ENCODE measurements at places on chromosomes 1 and 21. TPM values are rescaled to one million over a fixed set of nuclear protein-coding genes. Genes with fewer than 3 reads are reported as not detected.

DNA sequence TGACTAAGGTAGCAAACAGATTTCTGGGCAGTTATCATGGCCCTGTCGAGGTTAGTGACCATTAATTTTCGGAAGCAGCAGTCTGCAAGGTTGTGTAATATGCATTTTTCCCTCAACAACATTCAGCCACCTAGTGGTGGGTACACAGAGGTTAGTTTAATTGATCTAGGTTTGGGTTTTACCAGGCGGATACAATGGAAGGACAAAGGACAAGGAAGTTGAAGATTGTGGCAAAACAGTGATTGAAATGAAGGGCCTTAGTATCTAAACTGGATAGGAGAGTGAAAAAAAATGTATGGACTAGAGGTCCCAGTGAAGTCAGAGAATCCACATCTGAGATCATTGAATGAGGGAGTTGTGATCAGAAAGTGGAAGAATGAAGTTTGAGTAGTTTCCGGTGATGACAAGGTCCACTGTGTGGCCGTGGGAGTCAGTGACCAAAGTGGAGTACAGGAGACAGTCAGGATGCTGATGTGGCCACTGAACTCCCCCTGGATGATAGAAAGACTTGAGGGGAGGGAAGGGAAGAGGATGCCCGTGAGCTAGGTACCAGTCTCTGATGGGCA lies 2.8 kb downstream of the ARMH1 start:
- H3K4me3 ChIP-seq = no peak overlapping the region
- H3K27ac ChIP-seq = no peak overlapping the region

- H3K27ac ChIP-seq = no peak overlapping the region
- no peak for DNase-seq
- no peaks in the 10 kb centered on the region for H3K27me3 ChIP-seq
- H3K4me1 ChIP-seq = peaks cover 5% of the 10 kb centered on the region
These were observed 154.8 kb upstream of the DAB1 start for GRCh38 chr1:57578680-57579079.

DNA sequence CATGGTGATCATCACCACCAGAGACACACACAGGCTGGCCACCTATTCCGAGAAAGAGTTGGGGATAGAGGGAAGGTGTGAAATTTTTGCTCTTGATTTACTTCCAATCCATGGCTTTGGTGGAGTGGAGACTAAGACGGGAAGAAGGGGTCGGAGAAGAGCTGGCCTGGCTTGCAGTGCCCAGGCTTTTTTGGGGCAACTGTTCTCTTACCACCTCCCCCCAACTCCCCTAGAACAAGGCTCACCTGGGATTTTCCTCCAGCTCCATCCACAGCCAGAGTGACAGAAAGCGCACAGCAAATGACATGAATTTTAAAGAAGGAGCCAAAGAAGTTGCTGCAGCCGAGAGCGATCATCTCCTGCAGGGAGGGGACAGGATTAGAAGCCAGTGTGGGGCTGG lies 16.0 kb downstream of the SLC26A9 start:
- no peaks in the 10 kb centered on the region for H3K27me3 ChIP-seq
- no peaks in the 10 kb centered on the region for H3K36me3 ChIP-seq
- no peak overlapping the region for H3K4me3 ChIP-seq

GRCh38 chr1:15433471-15433870 lies 4.8 kb upstream of the CTRC start:
- H3K27me3 ChIP-seq = no peaks in the 10 kb centered on the region
- H3K27ac ChIP-seq = no peak overlapping the region
- H3K4me3 ChIP-seq = no peak overlapping the region
- no peaks in the 10 kb centered on the region for H3K36me3 ChIP-seq
- DNase-seq = no peak
- H3K4me1 ChIP-seq = no peaks in the 10 kb centered on the region

DNA sequence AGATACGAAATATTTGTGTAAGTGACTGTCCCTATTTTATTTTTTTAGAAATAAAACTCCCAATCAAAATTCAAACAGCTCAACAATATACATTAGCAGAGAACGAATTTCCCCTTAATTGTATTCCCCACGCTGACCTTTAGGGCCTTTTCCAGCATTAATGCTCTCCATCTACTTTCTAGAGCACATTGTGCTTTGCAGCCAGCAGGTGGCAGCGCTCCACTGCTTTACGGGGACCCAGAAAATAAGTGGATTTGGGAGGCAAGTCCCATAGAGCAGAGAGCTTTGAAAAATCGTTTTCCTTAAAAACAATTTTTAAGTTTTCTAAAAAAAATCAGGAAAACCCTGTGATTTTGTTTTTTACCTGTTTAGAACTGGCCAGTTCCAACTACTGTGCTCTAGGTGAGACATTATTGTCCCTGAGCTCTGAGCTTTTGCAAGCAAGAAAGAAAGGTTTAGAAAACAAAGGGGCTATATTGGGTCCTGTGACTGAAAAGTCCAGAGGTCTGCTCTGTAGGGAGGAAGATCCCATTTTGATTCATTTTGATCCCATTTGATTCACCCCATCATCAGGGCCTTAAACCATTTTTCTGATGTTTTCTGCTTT lies 144.4 kb upstream of the ZNF644 start:
- H3K4me1 ChIP-seq = peaks cover 4% of the 10 kb centered on the region
- H3K27me3 ChIP-seq = no peaks in the 10 kb centered on the region
- no peaks in the 10 kb centered on the region for H3K36me3 ChIP-seq
- H3K27ac ChIP-seq = no peak overlapping the region

DNA sequence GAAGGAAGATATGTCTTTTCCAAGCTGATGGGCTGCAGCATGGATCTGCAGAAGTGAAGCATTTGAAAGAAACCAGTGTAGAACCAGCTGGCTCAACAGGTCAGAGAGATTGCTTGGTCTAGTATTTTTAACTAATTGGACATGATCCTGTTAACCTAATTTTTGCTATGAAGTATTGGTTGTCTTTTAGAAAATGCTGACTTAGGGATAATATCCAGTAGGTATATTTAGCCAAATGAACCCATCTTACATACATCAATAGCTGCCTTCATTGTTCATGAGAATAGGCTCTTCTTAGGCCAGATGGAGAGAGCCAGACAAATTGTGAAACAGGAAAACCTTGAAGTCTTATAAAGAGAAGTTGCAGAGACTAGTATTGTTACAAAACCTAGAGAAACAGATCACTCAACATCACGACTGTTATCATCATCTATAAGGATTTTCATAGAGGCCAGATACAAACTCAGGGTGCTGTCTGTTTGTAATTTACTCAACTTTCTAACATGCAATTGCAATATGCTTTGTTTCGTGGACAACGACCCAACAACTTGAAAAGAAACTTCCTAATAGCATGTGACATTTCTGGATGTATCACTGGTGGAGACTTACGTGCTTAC lies 148.2 kb downstream of the DISC1 start:
- no peaks in the 10 kb centered on the region for H3K36me3 ChIP-seq
- no peak for DNase-seq
- no peak overlapping the region for H3K27ac ChIP-seq
- H3K4me1 ChIP-seq = no peaks in the 10 kb centered on the region

DNA sequence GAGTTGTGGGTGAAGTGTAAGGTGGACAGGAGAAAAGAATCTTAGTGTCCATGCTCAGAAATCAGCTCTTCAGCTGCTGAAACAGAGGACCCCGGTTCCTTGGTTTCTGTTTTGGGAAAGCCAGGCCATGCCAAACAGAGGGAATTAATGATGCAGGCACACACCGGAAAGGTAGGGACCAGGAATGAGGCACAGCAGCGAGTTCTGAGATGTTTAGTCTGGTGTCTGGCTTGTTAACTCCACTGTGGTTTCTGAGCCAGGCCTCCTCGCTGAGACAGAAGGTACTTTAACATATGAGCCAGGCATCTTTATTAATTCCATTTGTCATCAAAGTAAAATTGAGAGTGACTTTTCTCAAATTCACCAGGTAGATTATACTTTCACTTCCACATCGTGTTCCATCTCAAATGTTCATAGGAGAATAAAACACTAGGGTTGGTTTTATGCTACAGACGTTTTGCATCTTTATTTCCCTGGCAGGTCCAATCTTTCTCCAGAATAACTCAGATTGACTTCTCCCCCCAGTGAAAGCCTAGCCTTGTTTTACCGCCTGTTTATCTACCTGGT lies 23.5 kb downstream of the LRRC8D start:
- H3K4me3 ChIP-seq = peak overlapping the region; percentile 57
- peaks cover 36% of the 10 kb centered on the region for H3K4me1 ChIP-seq
- peak overlapping the region; percentile 49 for H3K27ac ChIP-seq
- H3K36me3 ChIP-seq = peaks cover 33% of the 10 kb centered on the region
- DNase-seq = no peak

DNA sequence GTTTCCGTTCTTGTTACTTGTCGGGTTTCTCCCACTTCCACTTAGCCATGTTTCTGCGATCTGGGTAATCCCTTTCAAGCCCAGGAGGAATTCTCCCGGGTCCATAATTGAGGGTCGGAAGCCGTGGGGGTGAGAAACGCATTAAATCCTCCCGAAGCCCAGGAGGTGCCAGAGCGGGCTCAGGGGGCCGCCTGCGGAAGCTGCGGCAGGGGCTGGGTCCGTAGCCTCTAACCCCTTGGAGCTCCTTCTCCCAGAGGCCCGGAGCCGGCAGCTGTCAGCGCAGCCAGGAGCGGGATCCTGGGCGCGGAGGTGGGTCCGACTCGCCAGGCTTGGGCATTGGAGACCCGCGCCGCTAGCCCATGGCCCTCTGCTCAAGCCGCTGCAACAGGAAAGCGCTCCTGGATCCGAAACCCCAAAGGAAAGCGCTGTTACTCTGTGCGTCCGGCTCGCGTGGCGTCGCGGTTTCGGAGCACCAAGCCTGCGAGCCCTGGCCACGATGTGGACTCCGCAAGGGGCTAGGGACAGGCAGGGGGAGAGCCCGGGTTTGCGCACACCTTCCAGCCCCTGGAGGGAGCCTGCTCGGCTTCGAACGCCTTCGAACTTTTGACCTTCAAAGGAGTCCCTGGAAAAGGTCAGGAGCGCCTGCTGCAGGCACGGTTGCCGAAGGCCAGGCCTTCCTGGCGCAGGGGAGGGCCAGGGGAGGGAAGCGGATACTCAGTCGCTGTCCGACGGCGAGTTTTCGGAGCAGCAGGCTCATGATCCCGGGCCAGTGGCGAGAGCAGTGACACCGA lies 1.7 kb upstream of the SIM2 start:
- H3K27me3 ChIP-seq = peaks cover 6% of the 10 kb centered on the region
- H3K36me3 ChIP-seq = peaks cover 16% of the 10 kb centered on the region
- peak overlapping the region; percentile 97 for H3K4me3 ChIP-seq
- H3K4me1 ChIP-seq = peaks cover 4% of the 10 kb centered on the region

DNA sequence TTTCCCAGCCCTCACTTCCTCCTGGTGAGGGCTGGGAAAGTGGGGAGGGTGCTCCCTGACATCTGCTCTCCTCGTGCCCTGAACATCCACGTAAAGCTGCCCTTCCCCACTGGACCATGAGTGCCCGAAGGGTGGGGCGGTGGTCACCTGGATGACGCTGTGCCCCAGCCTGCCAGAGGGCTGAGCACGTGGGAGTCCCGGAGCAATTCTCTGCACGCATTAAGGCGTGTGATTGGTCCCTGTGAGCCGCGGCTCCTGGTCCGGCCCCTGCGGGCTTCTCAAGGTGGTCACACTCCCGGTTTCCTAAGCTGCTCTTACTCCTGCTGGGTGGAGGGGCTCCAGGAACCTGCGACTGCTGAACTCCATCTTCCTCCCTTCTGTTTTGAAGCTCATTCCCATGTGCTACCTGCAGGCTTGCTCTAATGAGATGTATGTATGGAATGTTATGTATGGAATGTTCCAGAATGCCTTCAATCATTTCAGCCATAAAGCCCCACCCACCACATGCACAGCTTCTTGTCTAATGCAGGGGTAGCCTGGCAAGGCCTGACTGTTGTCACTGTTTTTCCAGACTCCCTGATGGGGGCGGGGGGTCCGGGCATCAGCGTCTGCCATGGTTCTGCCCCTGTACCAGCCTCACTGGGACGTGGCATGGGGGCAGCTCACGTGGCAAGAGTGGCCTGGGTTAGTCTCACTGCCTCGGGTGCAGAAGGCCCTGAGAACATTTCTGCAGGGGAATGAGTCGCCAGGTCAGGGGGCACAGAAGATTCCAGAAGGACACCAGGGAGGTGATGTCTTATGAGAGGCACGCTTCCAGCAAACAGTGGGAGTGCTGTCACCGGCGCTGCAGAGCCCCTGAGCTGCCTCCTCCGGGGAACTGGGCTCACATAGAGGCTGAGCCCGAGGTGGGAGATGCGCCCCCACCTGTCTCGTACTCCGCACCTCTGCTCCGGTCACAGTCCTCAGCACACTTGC lies 19.4 kb downstream of the KRTAP10-1 start:
- no peak overlapping the region for H3K4me3 ChIP-seq
- no peak for DNase-seq
- H3K27ac ChIP-seq = no peak overlapping the region
- no peaks in the 10 kb centered on the region for H3K36me3 ChIP-seq
- H3K27me3 ChIP-seq = no peaks in the 10 kb centered on the region

DNA sequence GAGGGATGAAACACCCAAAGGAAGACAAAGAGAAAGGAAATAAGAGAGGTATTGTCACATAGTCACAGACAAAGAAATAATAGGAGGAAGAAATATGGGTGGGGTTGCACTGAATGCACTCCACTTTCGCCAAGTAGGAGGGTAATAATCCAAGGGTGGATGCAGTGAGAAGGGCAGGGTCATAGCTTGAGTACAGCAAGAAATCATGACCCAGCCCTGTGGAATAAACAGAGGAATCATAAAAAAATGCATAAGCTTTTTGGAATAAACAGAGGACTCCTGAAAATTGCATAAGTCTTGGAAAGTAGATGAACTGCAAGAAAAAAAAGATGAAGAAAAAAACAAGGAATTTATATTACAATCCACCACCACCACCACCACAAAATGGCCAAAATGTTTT lies 53.1 kb upstream of the CD55 start:
- H3K27ac ChIP-seq = no peak overlapping the region

DNA sequence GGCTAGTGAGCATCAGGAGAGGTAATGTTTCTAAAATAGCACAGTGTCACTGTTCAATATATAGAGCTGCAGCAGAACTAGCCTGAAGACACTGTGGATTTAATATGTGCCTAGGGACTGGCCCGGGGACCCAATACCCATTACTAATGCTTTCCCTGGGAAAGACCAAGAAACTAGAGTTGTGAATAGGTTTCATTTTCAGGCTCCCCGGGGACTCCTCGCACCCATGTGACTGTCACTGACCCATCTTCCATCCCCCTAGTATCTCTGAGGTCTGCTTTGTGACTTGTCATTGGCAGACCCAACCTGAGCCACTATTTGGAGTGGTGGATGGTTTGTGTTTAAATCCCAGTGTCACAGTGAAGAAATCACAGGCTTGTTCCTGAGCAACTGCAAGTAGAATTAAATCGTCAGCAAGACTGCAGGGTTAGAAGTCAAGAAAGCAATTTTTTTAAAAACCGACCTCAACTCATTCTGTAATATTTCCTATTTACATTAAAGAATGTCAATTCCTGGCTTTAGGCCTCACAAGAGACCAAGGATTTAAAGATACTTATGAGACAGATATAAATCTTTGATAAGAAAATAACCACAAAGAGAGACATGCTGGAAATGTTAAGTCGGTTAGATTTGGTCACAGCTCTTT lies 130.0 kb upstream of the TNR start:
- no peak for DNase-seq
- no peaks in the 10 kb centered on the region for H3K36me3 ChIP-seq
- no peaks in the 10 kb centered on the region for H3K27me3 ChIP-seq
- H3K4me3 ChIP-seq = no peak overlapping the region
- no peak overlapping the region for H3K27ac ChIP-seq

- H3K27me3 ChIP-seq = no peaks in the 10 kb centered on the region
- no peak overlapping the region for H3K27ac ChIP-seq
- no peaks in the 10 kb centered on the region for H3K36me3 ChIP-seq
These were observed 18.2 kb downstream of the TSPAN2 start for GRCh38 chr1:115071012-115071664.

GRCh38 chr1:244114892-244115291 lies 63.8 kb downstream of the ZBTB18 start:
- no peaks in the 10 kb centered on the region for H3K4me1 ChIP-seq
- no peak for DNase-seq
- no peaks in the 10 kb centered on the region for H3K36me3 ChIP-seq
- no peak overlapping the region for H3K27ac ChIP-seq

The OR2T2 gene
- not detected for total RNA-seq

The TNNT2 gene
- 0.90 TPM for total RNA-seq

The NMNAT2 gene
- total RNA-seq = 0.17 TPM

All from A673 (cell line).